ENCODE measurements at places on chromosomes 11 and 22.
A peak's percentile ranks its signal among the peaks of the same experiment; 100 is the strongest.

- no peak for ATAC-seq
These were observed 3.8 kb downstream of the PKDREJ start for GRCh38 chr22:46259374-46259773.

DNA sequence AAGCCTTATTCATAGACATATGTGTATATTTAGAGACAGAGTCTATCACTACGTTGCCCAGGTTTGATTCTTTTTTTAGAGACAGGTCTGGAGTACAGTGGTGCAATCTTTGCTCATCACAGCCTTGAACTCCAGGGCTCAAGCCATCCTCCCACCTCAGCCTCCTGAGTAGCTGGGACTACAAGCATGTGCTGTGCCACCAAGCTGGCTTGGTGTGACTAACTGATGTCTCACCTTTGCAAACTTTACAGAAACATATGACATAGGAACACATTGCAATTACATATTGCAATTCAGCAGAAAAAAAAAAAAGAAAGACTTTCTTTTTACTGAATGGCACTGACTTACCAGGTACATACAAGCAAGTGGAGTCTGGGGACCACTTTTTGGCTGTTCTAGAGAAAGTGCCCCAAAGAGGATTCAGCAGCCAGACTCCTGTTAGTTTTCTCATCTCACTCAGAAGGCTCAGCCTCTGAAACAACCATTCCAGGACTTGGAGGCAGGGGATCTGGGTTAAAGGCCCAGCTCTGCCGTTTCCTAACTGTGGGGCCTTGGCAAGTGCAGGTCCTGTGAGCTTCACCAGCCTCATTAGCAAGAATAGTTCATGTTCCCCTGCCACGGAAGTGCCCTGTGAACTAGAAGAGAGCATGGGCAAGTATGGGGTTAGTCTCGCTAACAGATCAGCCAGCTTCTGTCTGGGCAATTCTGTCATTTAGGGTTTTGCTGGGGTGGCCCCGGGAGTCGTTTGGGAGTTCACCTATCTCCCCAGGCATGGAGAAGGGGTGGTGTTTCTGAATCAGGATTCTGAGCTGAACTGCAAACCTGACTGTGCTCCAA lies 11.3 kb upstream of the NFAM1 start:
- peak; percentile 9 for ATAC-seq

- no peak for ATAC-seq
These were observed 45.8 kb upstream of the CXCR5 start for GRCh38 chr11:118837868-118838267.

GRCh38 chr11:125987066-125987641 lies 41.3 kb downstream of the VSIG10L2 start:
- ATAC-seq, result no peak

DNA sequence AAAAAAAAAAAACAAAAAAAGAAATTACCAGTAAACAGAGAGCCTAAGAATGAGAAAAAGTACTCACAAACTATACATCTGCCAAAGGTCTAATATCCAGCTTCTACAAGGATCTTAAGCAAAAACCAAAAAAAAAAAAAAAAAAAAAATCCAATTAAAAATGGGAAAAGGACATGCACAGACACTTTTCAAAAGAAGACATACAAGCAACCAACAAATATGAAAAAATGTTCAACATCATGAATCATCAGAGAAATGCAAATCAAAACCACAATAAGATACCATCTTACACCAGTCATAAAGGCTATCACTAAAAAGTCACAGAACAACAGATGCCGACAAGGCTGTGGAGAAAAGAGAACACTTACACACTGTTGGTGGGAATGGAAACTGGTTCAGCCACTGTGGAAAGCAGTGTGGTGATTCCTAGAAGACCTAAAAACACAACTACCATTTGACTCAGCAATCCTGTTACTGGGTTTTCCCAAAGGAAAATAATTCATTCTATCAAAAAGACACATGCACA lies 18.3 kb downstream of the MS4A6A start:
- no peak for ATAC-seq

DNA sequence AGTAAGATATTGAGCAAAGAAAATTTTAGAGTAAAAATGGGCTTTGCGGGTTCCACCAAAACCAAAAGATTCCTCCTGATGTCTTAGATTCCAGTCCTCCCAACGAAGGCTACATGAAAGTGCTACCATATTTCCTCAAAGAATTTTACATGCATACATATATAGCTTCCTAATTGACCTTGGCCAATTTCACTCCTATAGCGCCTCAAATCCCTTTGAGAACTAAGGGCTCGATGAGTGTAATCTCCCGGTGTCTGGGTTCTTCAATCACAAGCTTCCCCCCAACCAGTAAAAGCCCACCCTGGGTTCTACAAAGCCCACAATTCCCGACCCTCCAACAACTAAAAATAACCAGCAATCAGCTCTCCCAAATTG lies 1.2 kb downstream of the SIK3 start:
- ATAC-seq, result no peak

GRCh38 chr22:45230026-45230721 lies 10.5 kb downstream of the KIAA0930 start:
- no peak for ATAC-seq

DNA sequence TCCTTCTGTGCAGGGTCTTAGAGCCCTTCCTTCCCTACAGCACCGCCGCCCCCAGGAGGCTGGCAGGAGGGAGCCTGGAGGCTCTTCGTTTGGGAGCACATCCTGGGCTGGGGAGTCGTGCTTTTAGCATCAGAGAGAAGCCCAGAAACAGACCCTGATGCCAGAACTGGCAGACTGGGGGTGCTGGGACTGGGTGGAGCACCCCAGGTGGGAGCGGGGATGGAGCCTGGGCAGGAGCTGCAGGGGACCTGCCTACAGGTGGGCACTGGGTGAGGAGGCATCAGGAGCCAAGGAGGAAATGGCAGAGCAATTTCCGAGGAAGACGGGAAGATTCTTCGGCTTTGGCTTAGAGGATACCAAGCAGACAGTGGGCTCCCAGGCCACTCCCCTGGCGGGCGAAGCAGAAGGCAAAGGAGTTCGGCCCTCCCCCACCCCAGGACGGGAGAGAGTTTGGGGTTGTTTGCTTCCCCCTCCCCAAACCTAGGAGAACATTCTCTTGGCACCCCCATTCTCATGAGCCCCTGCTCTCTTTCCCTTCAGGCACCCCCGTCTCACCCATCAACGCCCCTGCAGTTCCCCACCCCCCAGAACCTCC lies 1.1 kb downstream of the SYT7 start:
- no peak for ATAC-seq

- no peak for ATAC-seq
These were observed 709.3 kb upstream of the CCDC179 start for GRCh38 chr11:23569547-23569946.

GRCh38 chr22:25100948-25101347 lies 98.7 kb upstream of the CRYBB3 start:
- ATAC-seq, result no peak

DNA sequence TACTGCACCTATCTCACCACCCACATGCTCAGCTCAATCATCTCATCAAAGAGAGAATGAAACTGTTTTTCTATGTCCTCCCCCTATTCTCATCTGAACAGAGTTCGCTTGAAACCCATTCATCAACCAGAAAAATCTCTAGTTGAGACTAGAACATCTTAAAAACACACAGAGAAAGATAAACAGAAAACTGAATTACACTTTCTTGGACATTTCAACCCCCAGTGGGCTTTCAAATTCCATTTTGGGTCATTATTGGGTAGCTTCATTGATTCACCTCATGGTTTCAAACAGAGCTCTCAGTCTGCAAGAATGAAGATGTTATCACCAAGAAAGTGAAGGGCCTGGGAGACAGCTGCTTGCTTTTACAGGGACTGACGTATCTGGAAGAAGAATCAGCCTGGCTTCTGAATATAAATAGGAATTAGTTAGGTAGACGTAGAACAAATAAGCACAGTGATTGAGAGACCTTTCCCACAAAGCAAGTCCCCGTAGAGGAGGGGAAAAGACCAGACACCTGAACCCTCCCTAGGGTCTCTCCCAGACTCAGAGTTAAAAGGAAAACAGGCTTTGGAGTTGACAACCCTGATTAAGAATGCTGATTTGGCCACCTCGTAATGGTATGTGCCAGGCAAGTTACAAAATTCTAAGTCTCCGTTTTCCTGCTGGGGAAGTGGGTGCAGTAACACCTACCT lies 155.7 kb downstream of the BBOX1 start:
- no peak for ATAC-seq

- no peak for ATAC-seq
These were observed 1060.1 kb downstream of the NTM start for GRCh38 chr11:132430429-132431062.

DNA sequence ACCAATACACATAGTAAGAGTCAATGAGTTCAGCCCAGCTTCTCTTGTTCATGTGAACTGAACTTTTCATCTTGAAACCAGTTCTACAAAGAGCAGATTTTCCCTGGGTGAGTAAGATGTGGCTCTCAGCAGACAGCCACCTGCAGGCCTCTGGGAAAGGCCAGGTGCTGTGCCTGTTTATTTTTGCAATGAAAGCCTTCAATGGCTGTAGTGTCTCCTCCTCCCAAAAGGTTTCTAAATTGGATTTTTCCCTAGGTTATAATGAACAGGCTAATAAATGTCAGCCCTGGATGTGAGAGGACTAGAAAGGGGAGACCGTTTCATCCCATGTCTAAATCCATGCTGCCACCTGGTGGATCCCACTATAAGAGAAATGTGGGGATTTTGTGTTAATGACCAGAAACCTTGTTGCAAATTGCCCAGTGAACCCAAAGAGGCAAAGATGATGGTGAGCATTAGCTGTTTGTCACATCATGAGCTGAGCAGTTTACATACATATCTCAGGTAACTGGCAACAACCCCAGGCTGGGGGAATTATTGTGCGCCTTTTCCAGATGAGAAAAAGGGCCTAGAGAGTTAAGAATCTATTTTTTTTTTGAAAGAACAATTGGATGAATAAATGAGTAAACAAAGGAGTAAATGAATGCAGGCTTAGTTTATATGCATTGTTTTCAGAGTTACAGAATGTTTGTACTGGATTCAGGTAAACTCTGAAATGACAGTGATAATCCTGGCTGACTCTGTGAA lies 12.7 kb downstream of the C11orf91 start:
- peak; percentile 4 for ATAC-seq

GRCh38 chr22:30941363-30941740 lies 27.2 kb downstream of the MORC2 start:
- no peak for ATAC-seq

DNA sequence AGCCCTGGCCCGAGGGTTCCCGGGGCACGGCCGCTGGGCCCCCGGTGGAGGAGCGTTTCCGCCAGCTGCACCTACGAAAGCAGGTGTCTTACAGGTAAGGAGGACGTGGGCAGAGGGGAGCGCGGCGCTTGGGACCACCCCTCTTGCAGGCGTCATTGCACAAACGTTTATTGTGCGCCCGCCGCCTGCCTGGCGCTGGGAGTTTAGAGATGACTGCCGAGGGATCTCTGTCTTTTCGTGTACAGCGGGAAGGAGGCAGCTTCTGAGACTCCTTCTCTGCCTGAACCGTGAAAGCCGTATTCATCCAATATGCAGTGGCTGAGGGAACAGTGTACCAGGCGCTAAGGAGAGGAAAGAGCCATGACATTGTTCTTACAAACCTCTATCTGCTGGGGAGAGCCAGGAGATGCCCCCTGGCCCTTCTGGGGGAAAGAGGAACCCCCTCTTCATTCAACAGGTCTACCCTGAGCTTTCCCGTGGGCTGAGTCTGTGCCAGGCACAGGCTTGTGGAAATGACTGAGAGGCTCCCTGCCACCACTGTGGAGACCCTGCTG lies 13.8 kb upstream of the DGKZ start:
- no peak for ATAC-seq

DNA sequence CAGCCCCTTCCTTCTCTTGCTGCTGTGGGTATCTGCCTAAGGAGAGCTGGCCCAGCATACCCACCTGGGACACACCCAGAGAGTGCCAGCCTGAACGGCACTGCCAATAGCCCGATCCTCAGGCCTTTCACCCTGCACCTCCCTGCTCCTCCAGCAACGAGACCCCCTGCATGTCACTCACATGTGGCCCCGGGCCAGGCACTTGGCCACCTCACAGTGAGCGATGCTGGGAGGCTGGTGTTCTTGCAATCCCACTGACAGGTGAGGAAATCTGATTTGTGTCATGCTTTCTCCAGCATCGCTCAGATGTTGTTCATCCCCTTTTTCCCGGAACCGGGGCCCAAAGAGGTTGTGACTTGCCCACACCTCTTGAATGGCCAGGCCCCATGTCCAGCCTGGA lies 20.5 kb downstream of the DAGLA start:
- peak; percentile 2 for ATAC-seq

GRCh38 chr11:116037861-116038260 lies 533.6 kb upstream of the CADM1 start:
- no peak for ATAC-seq

GRCh38 chr11:9571763-9572115 lies 1.7 kb upstream of the WEE1 start:
- no peak for ATAC-seq

DNA sequence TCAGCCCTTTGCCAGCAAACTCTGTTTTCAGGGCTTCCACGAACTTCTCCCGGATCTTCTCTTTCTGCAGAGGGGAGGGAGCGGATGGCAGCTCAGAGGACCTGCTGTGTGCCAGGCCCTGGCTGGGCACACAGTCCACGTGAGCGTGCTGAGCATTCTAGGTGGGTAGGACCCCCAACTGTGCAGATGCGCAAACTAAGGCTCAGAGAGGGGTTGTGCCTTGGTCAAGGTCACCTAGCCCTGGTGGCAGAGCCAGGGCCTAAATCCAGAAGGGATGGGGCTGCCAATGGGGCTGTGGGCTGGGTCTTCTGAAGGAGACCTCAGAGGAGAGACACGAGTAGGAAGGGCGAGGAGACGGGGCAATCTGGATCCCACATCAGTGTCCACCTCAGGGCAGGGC lies 10.8 kb downstream of the PMM1 start:
- ATAC-seq, result no peak

DNA sequence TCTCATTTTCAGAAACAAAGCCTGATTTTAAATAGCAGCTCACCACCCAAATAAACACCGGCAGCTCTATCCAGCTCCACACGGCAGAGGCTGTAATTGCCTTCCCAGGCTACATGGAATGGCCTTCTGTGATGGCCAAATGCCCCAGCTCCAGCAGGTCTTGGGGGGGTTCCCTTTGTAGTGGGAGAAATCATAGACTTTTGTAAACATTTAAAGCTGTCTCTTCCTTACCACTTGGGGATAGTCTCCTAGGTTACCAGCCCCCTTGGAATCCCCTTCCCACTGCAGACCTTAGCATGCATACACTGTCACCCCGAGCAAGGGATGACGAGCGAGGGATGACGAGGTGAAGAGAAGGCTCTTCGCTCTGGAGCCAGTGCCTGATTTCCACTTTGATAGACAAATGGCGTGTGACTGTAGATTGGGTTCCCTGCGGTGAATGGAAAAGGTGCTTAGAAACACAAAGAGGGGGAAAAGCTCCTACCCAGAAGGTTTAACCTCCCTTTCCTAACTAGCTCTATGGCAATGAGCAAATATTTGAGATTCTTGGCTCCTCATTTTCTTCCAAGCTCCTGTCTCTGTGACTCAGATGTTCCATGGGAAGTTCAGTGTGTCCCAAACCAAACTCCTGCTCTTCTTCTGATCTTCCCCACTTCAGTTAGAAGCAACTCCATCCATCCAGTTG lies 108.0 kb upstream of the CADM1 start:
- no peak for ATAC-seq

- ATAC-seq, result no peak
These were observed 199.5 kb downstream of the TENM4 start for GRCh38 chr11:79241205-79241851.

Measured in esophagus mucosa (tissue), 1 donor.